ENCODE measurements at places on chromosomes 16 and 17.

GRCh38 chr17:48328457-48328856, 101.6 kb downstream of the SKAP1 start:
- DNase-seq, result no peak

DNA sequence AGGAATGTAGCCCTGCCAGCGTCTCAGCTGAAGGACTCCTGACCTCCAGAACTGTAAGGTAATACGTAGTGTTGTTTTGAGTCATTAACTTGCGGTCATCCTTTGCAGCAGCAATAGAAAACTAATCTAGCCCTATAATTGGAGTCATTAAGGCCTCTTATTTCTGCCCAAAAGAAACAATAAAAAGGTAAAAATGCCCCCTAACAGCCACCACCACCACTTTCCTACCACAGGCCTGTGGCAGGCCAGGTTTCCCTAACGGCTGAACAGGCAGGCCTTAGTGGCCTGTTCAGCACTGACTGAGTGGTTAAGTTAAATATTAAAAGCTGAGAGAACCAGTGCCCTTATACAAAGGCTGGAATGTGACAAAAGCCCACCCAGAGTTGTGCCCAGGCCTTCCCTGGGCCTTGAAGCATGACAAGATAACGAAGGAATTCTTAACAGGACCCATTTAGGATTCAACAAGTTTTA, 286.5 kb upstream of the ERCC4 start:
- no peak for DNase-seq

DNA sequence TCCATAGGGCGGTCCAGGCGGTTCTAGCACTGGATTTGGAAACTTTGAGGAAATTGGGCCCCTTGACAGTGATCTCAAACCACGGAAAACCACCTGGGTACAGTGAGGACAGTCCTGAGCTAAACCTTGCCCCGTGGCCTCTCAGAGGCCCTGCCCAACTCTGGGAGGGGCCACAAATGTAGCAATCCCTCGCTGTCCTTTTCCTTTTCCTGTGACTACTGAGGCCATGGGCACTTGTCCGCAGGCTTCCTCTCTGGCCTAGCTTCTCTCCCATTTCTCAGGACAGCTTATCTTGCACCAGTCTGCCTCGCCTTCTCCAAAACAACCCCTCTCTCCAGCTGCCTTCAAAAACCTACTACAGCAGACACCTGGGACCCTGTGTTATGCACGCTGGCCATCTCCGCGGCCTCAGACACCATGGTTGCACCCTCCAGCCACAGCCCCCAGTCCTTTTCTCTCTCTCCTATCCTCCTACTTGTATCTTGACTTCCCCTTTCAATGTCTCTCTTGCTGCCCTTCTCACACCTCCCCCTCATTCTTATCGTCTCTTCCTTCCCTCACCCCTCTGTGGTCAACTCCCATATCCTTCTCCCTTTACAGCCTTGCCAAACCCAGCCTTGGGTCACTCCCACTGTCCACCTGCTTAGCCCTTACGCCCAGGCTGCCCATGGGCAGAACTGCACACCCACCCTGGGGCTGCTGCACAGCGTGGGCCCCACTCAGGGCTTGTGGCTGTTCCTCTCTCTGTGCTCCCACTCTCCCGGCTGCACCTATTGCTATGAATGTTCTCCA, 7.6 kb downstream of the SCPEP1 start:
- DNase-seq, result no peak

- no peak for DNase-seq
These were observed 48.7 kb downstream of the CCDC42 start for GRCh38 chr17:8695916-8696415.

GRCh38 chr16:6852643-6853225, 479.9 kb upstream of the RBFOX1 start:
- DNase-seq, result no peak

- DNase-seq, result no peak
These were observed 59.9 kb downstream of the ABR start for GRCh38 chr17:1119924-1120323.

- no peak for DNase-seq
These were observed 585 bp downstream of the MT2A start for GRCh38 chr16:56608876-56609462.

DNA sequence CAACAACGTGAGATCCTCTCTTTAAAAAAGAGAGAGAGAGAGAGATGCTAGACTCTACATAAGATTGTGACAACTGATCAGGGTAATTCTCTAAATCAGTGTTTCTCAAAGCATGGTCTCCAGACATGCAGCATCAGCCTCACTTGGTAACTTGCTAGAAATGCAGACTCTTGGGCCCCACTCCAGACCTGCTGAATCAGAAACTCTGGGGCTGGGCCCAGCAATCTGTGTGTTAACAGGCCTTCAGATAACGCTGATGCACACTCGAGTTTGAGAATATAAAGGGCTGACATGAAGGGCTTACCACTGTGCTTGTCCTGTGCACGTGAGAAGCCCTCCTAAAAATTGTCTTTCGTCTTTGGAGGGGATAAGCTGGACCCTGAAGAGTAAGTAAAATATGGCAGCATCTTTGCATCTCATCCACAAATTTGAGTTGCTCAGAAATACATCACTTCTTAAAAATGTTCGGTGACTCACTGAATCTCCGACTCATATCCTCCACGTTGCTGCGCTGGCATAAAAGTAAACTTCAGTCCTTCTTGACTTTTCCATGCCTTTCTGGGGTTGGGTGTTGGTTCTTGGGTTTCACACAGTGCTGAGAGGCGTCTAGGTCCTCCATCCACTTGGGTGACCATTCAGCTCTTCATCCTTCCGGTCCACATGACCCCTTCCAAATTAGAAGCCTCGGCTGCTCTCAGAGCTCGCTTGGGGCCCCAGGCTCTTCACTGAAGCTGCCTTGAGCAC, 26.1 kb upstream of the KDM8 start:
- DNase-seq, result no peak

GRCh38 chr17:73691321-73691766, 47.1 kb upstream of the SDK2 start:
- no peak for DNase-seq

DNA sequence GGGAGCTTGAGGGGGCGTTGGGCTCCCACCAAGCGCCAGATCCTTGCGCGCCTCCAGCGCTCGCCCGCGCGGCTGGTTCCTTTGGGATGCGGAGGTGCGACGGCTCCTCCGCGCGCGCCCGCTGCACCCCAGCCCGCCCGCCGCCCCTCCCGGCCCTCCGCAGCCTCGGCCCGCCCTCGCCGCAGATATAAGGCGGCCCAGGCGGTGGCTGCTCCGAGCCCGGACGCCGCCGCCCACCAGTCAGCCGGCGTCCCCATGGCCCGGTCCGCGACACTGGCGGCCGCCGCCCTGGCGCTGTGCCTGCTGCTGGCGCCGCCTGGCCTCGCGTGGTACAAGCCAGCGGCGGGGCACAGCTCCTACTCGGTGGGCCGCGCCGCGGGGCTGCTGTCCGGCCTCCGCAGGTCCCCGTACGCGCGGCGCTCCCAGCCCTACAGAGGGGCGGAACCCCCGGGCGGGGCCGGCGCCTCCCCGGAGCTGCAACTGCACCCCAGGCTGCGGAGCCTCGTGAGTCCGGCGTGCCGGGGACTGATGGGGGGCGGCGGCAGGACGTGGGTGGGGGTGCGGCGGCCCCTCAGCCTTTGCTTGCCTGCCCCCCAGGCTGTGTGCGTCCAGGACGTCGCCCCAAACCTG, at the start of gene NPB:
Gene NPB (plus strand): TSS at position 216 of the 630 bp plus-strand sequence. CDS start 40 bp downstream, at position 256.
- DNase-seq, result no peak

DNA sequence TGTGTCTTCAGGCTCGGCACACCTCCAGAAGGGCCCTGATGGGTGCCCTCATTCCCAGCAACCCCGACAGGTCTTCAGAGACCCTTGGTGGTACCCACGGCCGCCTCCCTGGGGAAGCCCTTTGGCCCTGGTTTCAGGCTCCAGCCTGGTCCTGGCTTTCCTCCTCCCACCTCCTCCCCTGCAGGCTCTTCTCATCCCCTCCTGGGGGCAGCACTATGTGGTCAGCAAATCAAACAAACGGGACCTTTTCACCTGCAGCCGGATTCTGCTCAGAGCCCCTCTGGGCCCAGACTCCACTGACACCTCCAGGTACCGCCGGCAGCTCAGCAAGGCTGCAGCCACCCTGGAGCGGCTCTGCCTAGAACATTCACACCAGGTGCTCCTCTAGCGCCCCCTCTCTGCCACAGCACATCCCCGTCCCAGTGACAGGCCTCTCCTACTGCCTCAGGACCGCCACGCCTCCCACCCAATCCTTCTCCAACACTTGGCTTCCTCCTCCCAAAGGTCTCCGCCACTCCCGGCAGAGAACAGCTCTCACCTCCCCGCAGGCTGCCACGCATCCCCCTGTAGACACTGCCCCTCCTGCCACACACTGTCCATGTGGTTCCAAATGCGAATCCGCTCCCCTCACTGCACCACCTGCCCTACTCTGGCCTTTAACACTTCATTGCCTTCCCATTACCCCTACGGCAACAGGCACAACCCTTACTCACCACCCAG, 12.0 kb downstream of the CORO7 start:
- peak; percentile 80 for DNase-seq

- DNase-seq, result no peak
These were observed 5.8 kb upstream of the FOXF1 start for GRCh38 chr16:86504315-86505184.

DNA sequence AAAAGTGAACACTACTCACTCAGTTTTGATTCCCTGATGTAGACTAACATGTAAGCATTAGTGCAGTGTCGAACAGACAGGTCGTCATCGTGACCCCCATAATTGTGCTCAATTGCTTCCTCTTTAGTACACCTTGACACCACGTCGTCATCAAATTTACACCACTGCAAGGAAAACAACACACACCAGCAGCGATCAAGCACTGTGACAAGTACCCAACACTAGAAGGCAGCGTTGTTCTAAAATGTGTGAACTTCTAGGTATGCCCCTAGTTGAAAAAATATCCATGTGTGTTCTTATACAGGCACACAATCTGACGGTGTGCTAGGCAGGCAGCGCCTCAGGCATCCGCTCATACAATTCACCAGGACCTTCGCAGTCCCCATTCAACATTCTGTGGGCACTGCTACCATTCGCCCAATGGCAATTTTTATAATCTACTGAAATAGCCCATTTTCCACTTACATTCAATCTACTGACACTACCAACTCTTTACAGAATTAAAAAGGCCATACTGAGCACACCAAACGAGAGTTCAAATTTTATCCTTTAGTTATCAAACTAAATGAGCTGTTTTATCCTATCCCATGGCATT, 23.1 kb downstream of the LITAFD start:
- no peak for DNase-seq

DNA sequence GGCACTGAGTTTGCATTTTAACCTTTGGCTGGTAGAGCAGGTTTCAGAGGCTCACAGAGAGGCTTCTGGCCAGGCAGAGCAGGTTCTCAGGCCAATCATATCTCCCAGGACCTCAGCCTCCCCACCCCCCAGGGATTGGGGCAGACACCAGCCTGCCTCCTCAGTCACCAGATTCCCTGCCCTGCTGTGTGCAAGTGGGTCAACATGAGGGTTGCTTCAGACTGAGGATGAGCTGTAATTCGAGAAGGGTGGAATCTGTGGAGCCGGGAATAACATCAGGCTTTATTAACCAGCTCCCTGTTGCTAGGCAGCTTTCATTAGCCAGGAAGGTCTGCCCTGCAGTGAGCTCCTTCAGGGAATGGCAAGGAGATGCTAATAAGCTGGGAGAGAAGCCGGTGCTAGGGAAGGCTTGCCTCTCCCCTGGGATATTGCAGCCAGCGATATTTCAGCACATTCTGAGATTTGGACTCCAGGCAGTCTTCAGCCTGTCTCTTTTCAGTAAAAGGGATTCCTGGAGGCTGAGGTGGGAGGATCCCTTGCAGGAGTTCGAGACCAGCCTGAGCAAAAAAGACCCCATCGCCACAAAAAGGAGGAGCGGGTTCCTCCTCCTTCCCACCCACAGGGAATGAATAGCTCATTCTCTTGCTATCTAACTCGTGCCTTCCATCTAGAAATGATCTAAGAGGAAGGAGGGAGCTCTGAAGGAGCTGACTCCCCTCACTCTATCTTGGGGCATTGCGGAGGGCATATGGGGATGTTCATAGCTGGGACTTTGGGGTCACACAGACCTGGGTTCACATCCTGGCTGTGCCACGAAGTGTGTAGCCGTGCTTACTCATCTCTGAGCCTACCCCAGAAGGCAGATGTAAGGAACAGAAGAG, 10.7 kb downstream of the SGSM2 start:
- DNase-seq, result peak; percentile 65

- no peak for DNase-seq
These were observed 100.5 kb downstream of the FTO start for GRCh38 chr16:53804467-53804866.

DNA sequence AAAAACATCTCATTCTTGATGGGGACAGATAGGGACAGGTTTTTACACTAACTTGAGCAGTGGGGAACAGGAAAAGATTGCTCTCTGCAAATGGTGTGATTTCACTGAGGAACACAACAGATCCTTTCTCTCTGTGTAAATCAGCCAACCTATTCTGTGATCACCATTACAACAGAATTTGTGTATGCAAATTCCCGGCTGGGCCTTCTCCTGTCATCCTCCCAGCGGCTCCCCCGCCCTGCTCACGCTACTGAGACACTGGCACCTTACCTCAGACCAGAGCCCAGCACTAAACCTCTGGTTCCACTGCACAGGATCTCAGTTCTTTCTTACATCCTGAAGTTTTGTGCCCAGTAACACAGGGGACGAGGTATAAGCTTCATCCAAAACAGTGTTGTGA, 97.0 kb upstream of the FA2H start:
- DNase-seq, result no peak

DNA sequence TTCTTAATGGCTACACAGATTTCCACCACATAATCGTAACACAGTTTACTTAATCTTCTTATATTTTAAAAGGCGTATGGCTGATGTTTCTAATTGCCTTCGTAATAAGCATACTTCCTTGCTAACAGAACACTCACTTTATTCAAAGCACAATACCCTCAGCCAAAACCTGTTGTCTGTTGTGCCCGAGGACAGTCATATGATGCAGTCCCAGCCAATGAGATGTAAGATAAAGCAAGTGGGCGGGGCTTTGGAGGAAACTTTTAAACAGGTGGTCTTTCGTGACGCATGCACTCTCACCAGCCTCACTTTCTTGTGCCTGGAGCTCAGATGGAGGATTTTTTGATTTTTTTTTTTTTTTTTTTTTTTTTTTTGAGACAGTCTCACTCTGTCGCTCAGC, 174.1 kb downstream of the ZFHX3 start:
- DNase-seq, result no peak

- DNase-seq, result no peak
These were observed 3.9 kb downstream of the ABAT start for GRCh38 chr16:8678068-8678927.

GRCh38 chr16:50530277-50531236, 17.6 kb upstream of the NKD1 start:
- DNase-seq, result no peak

- DNase-seq, result no peak
These were observed 37.9 kb upstream of the ABCA9 start for GRCh38 chr17:69098625-69099024.

DNA sequence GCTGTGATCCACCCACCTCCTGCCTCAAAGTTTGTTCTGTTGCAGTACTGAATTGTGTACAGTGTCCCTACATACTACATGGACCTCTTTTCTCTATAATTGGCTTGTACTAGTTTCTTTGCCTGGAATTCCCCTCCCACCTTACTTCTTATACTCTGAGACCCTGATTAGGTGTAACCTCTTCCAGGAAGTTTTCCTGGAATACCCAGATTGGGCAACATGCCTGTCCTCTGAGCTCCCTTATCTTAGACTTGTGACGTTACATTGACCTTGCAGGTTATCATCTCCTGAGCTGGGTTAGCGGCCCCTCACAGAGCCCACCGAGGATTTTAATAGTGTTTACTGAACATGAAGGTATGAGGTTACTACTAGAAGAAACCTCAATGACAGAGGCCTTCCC, 237.0 kb downstream of the ZNF423 start:
- no peak for DNase-seq
